ENCODE measurements at places on chromosomes 3 and 15.
A peak's percentile ranks its signal among the peaks of the same experiment; 100 is the strongest.

GRCh38 chr3:107430996-107431245 is 53.7 kb downstream of the CCDC54 start:
- DNase-seq, result no peak

DNA sequence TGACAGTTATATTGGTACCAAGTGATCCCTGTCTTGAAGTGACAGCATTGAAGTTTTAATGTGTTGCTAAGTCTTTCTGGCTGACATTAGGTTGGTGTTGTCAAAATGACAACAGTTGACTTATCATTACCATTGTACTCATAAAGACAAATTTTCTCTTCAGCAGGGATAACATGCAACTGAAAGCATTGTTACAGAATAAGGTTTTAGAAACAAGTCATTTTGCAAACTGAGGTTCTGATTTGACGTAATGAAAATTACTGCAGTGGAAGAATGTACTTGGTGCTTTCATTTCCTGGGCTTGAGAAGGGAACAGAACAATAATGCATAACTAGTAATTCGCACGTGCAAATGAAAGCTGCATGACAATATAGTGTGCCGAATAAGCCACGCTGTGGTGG is 75.1 kb downstream of the MOBP start:
- DNase-seq, result no peak

DNA sequence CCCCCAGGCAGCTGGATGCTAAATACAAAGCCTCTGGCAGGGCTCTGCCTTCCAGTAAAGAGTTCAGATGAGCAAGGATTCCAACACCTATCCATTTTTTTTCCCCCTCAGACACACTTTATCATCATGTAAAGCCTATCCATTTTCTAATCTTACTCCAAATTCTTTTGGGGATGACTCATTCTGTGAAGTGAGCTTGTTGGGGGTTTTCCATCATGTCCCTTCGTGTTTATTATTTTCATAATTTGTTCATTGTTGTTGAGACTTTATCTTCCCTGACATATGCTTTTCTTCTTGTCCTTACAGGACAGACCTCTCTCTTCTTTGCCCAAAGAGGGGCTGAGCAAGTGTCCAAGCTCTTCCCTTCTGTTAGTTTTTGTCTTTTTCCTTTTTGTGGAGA is 34.7 kb upstream of the SH3BP5 start:
- peak; percentile 30 for DNase-seq

DNA sequence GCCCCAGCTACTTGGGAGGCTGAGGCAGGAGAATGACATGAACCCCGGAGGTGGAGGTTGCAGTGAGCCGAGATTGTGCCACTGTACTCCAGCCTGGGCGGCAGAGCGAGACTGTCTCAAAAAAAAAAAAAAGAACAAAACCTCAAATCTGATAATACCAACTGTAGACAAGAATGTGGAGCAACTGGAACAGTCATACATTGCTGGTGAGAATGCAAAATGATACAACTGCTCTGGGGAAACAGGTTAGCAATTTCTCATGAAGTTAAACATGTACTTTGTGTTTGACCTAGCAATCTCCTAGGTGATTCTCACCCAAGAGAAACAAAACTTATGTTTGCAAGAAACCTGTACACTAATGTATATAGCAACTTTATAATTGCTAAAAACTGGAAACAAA is 4.4 kb upstream of the VHL start:
- no peak for DNase-seq

GRCh38 chr15:78695854-78696253 is 54.8 kb upstream of the CHRNB4 start:
- DNase-seq, result no peak

DNA sequence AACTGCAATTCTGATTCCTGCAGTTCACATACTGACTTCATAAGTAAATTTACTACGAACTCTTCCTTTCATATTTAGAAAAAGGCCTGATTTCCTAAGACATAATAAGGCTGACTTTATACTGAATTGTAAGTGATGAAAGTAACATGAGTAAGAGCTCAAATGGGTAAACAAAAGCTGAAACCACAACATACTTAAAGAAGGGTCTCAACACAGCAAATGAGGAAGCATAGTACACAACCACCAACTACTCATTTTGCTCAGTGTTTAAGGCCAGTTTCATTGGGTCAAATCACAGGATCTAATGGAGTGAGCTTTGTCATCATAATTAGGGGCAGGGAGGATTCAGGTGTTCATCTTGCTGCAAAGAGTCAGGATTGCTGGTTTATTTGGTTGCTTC is 81.4 kb downstream of the SETD2 start:
- no peak for DNase-seq

GRCh38 chr3:130933801-130934345 is 40.0 kb downstream of the ATP2C1 start:
- peak; percentile 37 for DNase-seq

DNA sequence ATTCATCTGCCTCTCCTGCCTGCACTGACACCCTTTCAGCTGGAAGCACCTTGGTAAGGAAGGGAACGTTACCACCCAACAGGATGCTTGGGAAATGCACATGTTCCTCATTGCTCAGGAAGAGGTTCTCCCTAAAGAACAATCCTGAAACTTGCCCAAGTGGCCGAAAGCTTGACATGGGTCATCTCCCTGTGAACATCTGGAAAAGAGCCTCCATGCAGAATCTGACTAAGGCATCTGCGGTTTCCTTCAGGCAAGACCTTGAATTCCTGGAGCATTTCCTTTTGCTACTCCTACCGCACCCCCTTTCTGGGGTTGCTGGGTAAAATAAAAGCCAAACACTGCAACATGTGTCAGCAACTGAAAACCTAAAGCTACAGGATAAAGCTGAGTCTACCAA is 68.7 kb upstream of the SNRK start:
- DNase-seq, result peak; percentile 89

DNA sequence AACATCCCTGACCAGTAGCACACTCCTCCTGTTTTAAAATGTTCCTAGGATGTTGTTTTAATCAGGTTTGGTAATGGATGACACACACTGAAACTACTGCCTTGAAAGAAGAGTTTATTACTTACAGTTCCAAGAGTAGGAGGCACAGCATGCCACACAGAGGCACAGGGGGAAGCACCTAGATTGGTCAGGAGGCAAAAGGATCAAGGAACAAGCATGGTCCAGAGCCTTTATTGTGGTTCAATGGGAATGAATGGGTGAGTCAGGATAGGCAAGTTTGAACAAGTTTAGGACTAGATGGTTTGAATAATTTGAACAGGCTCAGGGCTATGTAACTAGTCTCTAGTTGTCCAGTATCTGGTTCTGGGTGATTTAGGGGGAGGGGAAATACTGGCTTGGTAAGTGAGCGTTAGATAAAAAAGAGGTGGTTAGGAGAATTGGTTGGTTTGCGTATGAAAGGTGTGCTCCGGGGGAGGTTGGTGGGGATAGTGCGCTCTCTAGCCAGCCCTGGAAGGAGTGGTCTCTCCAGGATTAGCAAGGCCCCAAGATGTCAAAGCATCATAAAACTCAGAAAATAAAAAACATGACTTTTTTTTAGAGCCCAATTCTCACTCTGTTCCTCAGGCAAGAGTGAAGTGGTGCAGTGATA is 35.1 kb downstream of the TMOD3 start:
- peak; percentile 17 for DNase-seq

- DNase-seq, result peak; percentile 87
Measured at GRCh38 chr3:72449551-72449950, 398.7 kb downstream of the SHQ1 start.

GRCh38 chr3:57746156-57747010 is 9.7 kb upstream of the SLMAP start:
- DNase-seq, result no peak

DNA sequence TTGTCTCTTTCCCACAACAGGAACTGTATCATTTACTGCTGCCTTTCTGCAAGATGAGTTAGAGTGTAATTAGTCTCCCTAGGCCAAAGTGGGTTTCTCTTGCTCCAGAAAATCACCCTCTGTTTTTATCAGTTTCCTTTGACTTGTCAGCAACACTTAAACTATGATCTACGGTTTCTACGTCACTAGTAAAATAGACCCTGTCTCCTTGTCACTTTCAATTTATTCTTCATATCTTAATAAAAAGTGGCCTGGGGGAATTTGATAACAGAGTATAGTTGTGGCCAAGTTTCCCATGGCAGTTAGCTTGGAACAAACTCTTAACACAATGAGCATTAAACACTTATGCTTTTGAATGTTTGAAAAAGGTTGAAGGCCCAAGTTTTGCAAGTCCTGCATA is 79.6 kb downstream of the CGNL1 start:
- DNase-seq, result no peak

- no peak for DNase-seq
Measured at GRCh38 chr3:73225146-73225855, 163.8 kb downstream of the EBLN2 start.

DNA sequence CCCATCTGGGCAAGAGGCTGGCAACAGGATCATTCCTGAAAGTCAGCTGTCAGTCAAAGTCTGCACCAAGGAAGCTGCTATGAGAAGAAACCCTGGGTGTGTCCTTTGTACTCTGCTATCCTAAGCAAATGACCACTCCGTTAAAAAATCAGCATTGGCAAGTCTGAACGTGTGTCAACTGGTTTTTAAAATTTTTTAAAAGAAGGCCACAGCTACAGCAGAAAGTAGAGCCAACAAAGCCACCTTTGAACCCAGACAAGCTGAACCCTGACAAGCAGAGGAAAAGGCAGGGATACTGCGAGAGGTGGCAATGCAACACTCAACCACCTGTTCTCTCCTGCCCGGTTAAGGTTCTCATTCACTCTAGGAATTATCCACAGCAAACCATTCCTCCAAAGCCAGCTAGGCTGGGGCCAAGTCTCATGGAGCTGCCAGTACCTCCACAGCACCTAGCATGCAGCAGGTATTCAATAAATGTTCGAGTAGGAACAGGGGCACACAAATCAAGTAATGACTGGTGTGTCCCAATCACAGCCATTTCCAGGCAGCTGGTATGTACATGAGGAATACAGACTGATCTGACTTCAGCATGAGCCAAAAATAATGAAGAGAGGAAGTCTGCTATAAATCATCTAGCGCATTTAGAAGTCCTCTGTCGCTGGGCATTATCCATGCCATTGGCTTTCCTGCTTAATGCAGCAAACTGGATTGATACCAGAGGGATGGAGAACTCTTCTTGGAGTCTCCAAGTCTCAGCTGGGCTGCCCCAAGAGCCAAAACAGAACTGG is 76.0 kb downstream of the ADCY5 start:
- no peak for DNase-seq

GRCh38 chr3:189171707-189172106 is at the start of gene TPRG1:
Gene TPRG1, plus strand, starts transcription at chr3:189171971. Its CDS starts 35,414 bp downstream, at chr3:189207385.
- no peak for DNase-seq

DNA sequence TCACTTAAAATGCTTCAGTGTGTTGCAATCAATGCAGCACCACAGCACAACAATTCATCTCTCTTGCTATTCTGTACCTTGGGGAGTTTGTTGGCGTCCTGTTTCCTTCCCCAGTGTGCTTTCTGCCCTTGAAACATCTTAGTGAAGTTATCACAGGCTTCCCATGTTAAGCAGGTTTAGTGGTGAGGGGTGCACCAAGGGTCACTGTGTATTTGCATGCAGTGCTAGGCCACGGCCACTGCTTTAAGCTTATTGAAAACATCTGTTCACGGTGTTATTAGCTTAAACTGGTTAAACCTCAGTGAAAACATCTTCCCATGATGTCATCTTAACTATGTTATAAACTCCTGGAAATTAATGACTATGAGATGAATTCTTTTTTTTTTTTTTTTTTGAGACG is 217.3 kb upstream of the GOLIM4 start:
- no peak for DNase-seq

- no peak for DNase-seq
Measured at GRCh38 chr3:22451501-22451900, 700.5 kb upstream of the ZNF385D start.

- DNase-seq, result peak; percentile 62
Measured at GRCh38 chr15:51203797-51204196, 109.1 kb upstream of the TNFAIP8L3 start.

GRCh38 chr3:174958671-174959328 is 99.7 kb downstream of the NAALADL2 start:
- no peak for DNase-seq

- no peak for DNase-seq
Measured at GRCh38 chr3:35120026-35120425, 519.3 kb upstream of the ARPP21 start.

Measured in RPMI7951 (cell line).